ENCODE measurements at places on chromosomes 3 and 15. TPM values are rescaled to one million over a fixed set of nuclear protein-coding genes. Genes with fewer than 3 reads are reported as not detected.

GRCh38 chr15:42593143-42593542 is 17.7 kb downstream of the STARD9 start:
- H3K27ac ChIP-seq: no peak overlapping the region
- no peak overlapping the region for H3K4me3 ChIP-seq
- H3K27me3 ChIP-seq: no peaks in the 10 kb centered on the region
- H3K4me1 ChIP-seq: no peaks in the 10 kb centered on the region

DNA sequence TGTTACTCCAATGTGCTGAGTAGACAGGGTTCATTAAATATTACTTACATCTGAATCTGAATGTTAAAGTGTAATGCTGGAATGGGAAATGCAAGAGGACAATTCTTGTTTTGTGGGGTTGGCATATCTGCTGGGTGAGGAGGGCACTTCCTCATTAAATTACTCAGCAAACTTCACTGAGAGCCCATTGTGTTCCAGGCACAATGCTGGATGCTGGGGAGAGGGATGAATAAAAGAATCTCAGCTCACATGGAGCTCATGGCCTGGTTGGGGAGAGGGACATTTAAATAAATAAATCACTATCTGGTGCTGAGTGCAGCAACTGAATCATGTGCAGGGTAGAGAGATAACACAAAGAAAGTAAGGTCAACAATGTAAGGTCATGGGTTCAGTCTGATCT is 199.2 kb upstream of the CFAP20DC start:
- H3K4me1 ChIP-seq: no peaks in the 10 kb centered on the region
- DNase-seq: no peak
- H3K4me3 ChIP-seq: no peak overlapping the region
- no peaks in the 10 kb centered on the region for H3K36me3 ChIP-seq

GRCh38 chr15:29887721-29888120 is 65.5 kb upstream of the TJP1 start:
- peaks cover 3% of the 10 kb centered on the region for H3K27me3 ChIP-seq
- H3K36me3 ChIP-seq: no peaks in the 10 kb centered on the region
- H3K4me3 ChIP-seq: no peak overlapping the region
- no peak overlapping the region for H3K27ac ChIP-seq
- H3K4me1 ChIP-seq: no peaks in the 10 kb centered on the region
- DNase-seq: no peak

- peaks cover 39% of the 10 kb centered on the region for H3K36me3 ChIP-seq
- no peak overlapping the region for H3K27ac ChIP-seq
- H3K4me3 ChIP-seq: no peak overlapping the region
- DNase-seq: no peak
- no peaks in the 10 kb centered on the region for H3K27me3 ChIP-seq
Observed at GRCh38 chr3:52099001-52099401, 42.6 kb upstream of the DUSP7 start.

- H3K4me1 ChIP-seq: peaks cover 29% of the 10 kb centered on the region
- H3K27ac ChIP-seq: no peak overlapping the region
- peak; percentile 63 for DNase-seq
- H3K4me3 ChIP-seq: no peak overlapping the region
- no peaks in the 10 kb centered on the region for H3K27me3 ChIP-seq
- H3K36me3 ChIP-seq: peaks cover 41% of the 10 kb centered on the region
Observed at GRCh38 chr15:67101911-67102598, 36.7 kb downstream of the SMAD3 start.

DNA sequence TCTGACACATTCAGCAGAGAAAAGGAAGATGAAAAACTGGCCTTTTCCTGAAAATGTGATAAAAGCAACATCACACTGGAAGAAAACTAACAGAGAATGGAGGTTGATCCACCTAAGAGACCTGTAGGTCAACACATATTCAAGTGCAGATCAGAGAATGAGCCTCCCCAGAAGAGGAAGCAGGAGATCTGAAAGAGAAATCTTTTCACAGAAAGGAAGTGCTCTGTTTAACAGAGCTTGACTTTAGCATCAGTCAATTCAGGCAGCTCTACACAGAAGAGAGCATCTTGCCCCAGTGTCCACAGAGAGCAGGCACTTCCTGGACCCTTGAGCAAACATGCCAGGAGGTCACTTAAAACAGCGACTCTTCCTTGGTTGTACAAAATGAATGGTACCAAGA is 655.4 kb upstream of the GBE1 start:
- H3K27me3 ChIP-seq: no peaks in the 10 kb centered on the region
- no peaks in the 10 kb centered on the region for H3K36me3 ChIP-seq
- DNase-seq: no peak
- H3K4me1 ChIP-seq: no peaks in the 10 kb centered on the region

DNA sequence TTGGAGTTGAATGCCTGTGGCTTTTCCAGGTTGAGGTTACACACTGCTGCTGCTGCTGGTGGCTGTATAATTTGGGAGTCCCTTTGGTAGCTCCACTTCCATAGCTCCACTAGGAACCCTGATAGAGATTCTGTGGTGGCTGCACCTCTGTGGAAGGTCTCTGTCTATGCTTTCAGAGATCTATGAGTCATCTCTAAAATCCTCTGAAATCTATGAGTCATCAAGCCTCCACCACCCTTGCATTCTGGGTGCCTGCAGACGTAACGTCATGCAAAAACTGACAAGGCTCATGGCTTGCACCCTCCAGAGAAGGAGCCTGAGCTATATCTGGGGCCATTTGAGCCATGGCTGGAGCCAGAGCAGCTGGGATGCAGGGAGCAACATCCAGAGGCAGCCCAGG is 1037.0 kb upstream of the CFAP20DC start:
- H3K4me1 ChIP-seq: peaks cover 35% of the 10 kb centered on the region
- no peaks in the 10 kb centered on the region for H3K27me3 ChIP-seq
- peaks cover 38% of the 10 kb centered on the region for H3K36me3 ChIP-seq

DNA sequence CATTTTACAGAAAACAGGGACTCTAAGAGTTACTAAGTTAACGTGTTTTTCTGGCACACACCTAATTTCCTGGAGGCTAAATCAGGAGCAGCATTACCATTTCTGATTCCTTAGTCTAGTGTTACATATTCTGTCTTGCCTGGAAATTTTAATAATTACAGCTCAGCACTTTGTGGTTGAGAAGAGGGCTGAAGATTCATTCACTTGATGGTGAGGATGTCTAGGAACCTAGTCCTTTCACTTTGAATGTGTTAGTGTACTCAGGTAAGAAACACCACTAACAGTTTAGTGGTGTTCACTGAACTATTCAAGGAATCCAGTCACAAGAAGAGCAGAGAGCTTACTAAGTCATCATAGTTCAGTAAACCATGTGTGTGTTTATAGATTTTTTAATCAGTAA is 102.8 kb downstream of the STT3B start:
- peaks cover 38% of the 10 kb centered on the region for H3K4me1 ChIP-seq
- H3K27ac ChIP-seq: peak overlapping the region; percentile 66
- peaks cover 63% of the 10 kb centered on the region for H3K36me3 ChIP-seq
- H3K4me3 ChIP-seq: no peak overlapping the region

DNA sequence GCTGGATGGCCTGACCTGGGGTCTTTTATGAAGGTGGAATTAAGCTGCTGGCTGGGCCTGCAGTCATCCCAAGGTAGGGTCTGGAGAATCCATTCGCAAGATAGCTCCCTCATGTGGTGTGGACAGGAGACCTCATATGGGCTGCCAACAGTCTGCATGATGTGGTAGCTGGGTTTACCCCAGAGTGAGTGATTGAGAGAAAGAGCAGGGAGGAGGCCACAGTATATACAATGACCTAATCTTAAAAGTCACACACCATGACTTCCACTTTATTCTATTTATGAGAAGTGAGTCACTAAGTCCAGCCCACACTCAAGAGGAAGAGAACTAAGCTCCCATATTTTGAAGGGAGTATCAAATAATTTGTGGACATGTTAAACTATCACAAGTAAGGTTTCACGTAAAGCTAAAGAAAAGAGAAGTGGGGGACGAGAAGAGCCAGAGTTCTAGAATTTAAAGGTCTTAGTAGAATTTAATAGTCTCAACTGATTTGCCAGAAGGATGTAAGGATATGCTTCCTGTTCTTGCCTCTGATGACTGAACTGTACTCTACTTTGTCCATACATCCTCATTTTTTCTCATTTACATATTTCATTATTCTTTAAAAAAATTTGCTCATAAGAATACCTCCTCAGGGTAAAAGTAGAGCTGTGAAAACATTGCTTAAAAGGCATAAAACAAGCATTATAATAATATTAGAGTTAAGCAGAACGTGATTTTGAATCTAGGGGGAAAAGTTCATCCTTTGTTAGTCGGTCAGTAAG is 184.4 kb downstream of the PEX5L start:
- H3K4me1 ChIP-seq: no peaks in the 10 kb centered on the region
- DNase-seq: no peak
- no peak overlapping the region for H3K27ac ChIP-seq
- no peaks in the 10 kb centered on the region for H3K36me3 ChIP-seq
- peaks cover 3% of the 10 kb centered on the region for H3K27me3 ChIP-seq

DNA sequence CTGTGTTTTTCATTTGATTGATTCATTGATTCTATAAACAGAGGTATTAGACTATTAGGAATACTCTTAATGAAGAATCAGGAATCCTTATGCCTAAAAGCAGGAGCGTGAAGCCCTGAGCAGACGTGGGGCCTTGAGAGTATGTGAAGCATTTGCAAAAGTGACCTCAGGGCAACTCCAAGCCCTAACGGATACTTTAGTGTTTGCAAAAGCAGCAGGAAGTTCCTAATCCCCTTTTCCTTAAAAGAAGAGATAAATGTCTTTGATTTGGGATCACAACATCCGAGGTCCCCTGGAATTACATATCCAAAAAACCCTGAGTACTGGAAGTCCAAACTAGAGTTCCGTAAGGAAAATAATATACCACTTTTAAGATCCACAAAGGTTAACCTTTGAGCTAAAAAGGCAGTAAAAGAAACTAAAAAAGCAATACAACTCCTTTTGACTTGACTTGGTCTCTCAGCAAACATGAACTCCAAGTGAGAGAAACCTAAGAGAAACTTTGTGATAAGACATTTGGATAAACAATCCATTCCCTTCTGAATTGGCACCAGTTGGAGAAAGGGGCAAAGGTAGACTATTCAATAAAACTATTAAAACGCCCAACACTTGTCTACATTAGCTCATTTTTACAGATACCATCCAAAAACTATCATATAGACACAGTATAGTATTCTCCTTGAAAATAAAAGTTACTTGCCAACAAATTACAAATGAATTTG is 27.4 kb downstream of the PRTG start:
- no peaks in the 10 kb centered on the region for H3K4me1 ChIP-seq
- H3K27ac ChIP-seq: no peak overlapping the region
- H3K36me3 ChIP-seq: no peaks in the 10 kb centered on the region
- peaks cover 4% of the 10 kb centered on the region for H3K27me3 ChIP-seq
- DNase-seq: no peak

- no peak overlapping the region for H3K27ac ChIP-seq
- no peak for DNase-seq
- no peak overlapping the region for H3K4me3 ChIP-seq
- peaks cover 22% of the 10 kb centered on the region for H3K4me1 ChIP-seq
Observed at GRCh38 chr3:184808021-184808420, 3.9 kb upstream of the VPS8 start.

- DNase-seq: no peak
- H3K4me3 ChIP-seq: no peak overlapping the region
- H3K27me3 ChIP-seq: no peaks in the 10 kb centered on the region
- no peak overlapping the region for H3K27ac ChIP-seq
Observed at GRCh38 chr15:57611123-57611522, 19.4 kb downstream of the MYZAP start.

- no peaks in the 10 kb centered on the region for H3K36me3 ChIP-seq
- no peak for DNase-seq
- no peaks in the 10 kb centered on the region for H3K4me1 ChIP-seq
- H3K27ac ChIP-seq: no peak overlapping the region
- H3K4me3 ChIP-seq: no peak overlapping the region
- H3K27me3 ChIP-seq: peaks cover 6% of the 10 kb centered on the region
Observed at GRCh38 chr3:34183114-34183513, 384.7 kb downstream of the PDCD6IP start.

DNA sequence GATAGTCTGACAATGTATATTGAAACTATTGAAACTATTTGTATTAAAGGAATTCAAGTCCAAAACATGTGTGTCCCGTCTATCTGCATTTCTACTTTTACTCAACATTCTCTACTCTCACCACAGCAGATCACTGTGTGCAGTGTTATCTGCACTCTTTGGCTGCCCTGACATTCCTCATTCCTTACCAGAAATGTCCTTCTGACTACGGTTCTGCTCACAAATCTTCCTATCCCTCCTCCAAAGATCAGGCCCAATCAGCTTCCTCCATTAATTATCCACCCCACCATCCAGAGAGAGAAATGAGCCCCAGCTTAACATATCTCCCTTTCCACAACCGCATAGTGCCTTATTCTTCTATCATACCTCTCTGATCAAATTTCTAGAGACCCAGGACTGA is 94.7 kb downstream of the TBL1XR1 start:
- H3K27ac ChIP-seq: no peak overlapping the region
- H3K27me3 ChIP-seq: no peaks in the 10 kb centered on the region
- H3K4me1 ChIP-seq: peaks cover 24% of the 10 kb centered on the region
- no peak for DNase-seq

- H3K27ac ChIP-seq: no peak overlapping the region
- no peak overlapping the region for H3K4me3 ChIP-seq
- no peaks in the 10 kb centered on the region for H3K36me3 ChIP-seq
- peak; percentile 70 for DNase-seq
- H3K27me3 ChIP-seq: peaks cover 11% of the 10 kb centered on the region
Observed at GRCh38 chr15:80710635-80711554, 15.8 kb downstream of the ABHD17C start.

GRCh38 chr3:116896116-116896515 is 186.5 kb downstream of the TUSC7 start:
- H3K27ac ChIP-seq: no peak overlapping the region
- no peaks in the 10 kb centered on the region for H3K4me1 ChIP-seq
- no peaks in the 10 kb centered on the region for H3K36me3 ChIP-seq
- H3K4me3 ChIP-seq: no peak overlapping the region

- no peak for DNase-seq
- no peak overlapping the region for H3K27ac ChIP-seq
- H3K4me3 ChIP-seq: no peak overlapping the region
- H3K4me1 ChIP-seq: no peaks in the 10 kb centered on the region
- peaks cover 23% of the 10 kb centered on the region for H3K27me3 ChIP-seq
Observed at GRCh38 chr15:70204652-70205051, 106.9 kb upstream of the TLE3 start.

DNA sequence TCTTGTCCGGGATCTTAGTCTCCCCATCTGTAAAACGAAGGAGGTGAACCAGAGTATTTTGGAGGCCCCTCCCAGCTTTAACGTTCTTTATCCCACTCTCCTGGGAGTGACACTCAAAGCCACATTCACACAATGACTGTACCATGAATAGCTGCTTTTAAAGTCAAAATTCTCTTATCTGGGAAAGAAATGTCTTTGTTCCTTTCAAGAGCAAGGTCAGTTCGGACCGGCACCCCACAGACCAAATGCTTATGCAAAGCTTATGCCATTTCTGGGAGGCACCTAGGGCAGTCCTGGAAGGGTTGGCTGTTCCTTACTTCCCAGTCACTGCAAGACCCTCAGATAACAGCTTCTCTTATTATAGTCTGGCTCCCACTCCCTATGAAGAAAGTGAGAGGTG is 53.5 kb upstream of the WNT5A start:
- H3K27ac ChIP-seq: no peak overlapping the region
- H3K4me3 ChIP-seq: no peak overlapping the region
- H3K4me1 ChIP-seq: no peaks in the 10 kb centered on the region

GRCh38 chr3:35919160-35919559 is 279.8 kb downstream of the ARPP21 start:
- H3K4me3 ChIP-seq: no peak overlapping the region
- no peaks in the 10 kb centered on the region for H3K27me3 ChIP-seq
- H3K27ac ChIP-seq: no peak overlapping the region
- DNase-seq: no peak

GRCh38 chr3:170638988-170639387 is 53.1 kb upstream of the SLC7A14 start:
- H3K36me3 ChIP-seq: no peaks in the 10 kb centered on the region
- peaks cover 3% of the 10 kb centered on the region for H3K27me3 ChIP-seq
- H3K4me3 ChIP-seq: no peak overlapping the region
- no peaks in the 10 kb centered on the region for H3K4me1 ChIP-seq

CLRN1 gene
- total RNA-seq: not detected

DAZL gene
- not detected for total RNA-seq

UQCRC1 gene
- 202 TPM for total RNA-seq

RARB gene
- total RNA-seq: not detected

PLCL2 gene
- total RNA-seq: 35.8 TPM

INSYN1 gene
- total RNA-seq: not detected

KBTBD8 gene
- total RNA-seq: 12.9 TPM

All from activated CD8-positive, alpha-beta T cell treated with anti-CD3 and anti-CD28 coated beads, Interleukin-2, amount 10 ng/mL, durations not matched to agents 7 days and 5 days (primary cell).